ENCODE measurements at places on chromosomes 16 and 17.

- DNase-seq: no peak
Measured at GRCh38 chr17:78276098-78276887, 44.9 kb downstream of the TMEM235 start.

GRCh38 chr17:7437950-7438614 lies 1.2 kb upstream of the FGF11 start:
- no peak for DNase-seq

- DNase-seq: peak; percentile 56
Measured at GRCh38 chr17:56367366-56367765, 214.1 kb downstream of the ANKFN1 start.

- DNase-seq: no peak
Measured at GRCh38 chr16:67767953-67768352, 38.4 kb downstream of the RANBP10 start.

DNA sequence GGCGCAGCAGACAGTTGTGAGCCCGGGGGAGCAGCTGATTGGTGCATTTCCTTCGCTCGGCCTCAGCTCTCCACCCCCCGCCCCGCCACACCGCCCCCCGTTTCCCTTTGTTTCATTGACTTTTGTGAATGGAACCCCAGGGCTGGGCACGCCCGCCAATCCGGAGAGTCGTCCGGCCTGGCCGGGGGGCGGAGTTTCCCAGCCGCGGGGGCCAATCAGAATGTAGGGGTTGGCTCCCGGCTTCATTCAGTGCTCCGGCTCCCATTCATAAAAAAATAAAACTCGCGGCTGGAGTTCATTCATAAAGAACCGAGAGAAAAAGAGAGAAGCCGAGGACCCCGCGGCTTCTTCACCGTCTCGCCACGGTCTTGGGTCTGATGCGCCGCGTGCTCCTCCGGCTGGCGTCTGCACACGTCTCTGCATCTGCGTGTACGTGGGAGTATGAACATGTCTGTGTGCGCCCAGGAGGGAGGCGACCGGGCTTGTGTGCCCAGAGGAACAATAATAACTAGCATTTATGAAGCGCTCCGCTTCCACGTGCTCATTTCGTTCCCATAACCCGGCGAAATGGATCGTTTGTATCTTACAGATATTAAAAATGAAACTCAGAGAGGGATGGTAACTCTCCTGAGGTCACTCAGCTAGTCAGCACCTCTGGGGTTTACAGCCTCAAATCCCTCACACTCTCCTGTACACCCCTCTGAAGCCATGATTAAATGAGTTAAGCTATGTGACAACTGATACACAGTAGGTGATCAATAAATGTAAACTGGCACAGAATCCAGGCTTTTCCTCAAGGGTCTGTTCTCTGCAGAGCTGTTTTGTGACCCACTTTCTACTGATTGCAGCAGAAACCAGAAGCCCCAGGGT lies at the start of gene ETV4:
TSS of gene ETV4 (minus strand) at position 22 of the 870 bp plus-strand sequence. CDS start 723 bp downstream, outside the sequence.
- DNase-seq: peak; percentile 98

DNA sequence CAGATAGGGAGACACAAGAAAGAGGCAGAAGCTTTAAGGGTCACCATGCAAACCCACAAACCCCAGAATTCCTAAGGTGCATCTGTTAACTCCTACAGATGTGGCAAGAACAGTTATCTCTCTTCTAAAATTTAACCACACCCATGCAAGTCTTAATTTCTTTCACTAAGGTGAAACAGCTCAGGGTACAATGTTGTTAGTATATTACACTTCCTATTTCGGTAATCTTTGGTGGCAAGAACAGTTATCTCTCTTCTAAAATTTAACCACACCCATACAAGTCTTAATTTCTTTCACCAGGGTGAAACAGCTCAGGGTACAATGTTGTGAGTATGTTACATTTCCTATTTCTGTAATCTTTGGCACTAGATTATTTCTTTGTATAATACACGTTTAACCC lies 6.6 kb downstream of the CCL23 start:
- DNase-seq: no peak

GRCh38 chr16:58727028-58727781 lies 6.9 kb downstream of the GOT2 start:
- DNase-seq: no peak

- DNase-seq: no peak
Measured at GRCh38 chr17:74512624-74513091, 18.6 kb downstream of the CD300LB start.

DNA sequence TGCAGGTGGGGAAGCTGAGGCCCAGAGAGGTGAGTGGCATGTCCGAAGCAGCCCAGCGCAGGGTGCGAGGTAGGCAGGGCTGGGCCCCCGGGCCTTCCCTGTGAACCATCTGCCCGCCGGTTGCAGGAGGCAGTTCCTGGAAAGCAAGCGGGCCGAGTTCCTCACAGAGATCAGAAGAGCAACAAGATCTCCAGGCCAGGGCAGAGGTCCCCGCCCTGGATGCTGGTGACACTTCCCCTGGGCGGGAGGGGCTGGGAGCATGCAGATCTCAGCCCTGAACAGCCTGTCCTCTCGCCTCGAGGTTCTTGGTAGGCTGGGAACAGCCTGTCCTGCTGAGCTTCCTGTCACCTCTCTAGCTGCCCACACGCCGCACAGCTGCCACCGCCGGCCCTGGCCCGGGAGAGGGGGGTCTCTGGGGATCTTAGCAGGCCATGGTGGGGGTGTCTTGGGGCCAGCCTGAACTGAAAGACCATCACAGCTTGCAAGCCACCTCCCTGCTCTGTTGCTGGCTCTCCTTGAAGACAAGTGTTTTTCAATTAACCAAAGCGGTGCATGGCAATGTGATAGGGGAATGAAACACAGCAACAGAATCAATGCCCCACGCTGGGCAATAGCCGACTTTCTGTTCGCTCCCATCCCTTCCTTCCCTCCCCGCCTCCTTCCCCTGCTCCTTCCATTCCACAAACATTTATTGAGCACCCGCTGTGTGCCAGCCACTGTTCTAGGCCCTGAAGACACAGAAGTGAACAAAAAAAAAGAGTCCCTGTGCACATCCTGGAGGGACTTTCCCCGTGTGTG lies 31.7 kb downstream of the SOCS1 start:
- no peak for DNase-seq

GRCh38 chr16:56318827-56319140 lies 106.6 kb downstream of the AMFR start:
- DNase-seq: no peak

DNA sequence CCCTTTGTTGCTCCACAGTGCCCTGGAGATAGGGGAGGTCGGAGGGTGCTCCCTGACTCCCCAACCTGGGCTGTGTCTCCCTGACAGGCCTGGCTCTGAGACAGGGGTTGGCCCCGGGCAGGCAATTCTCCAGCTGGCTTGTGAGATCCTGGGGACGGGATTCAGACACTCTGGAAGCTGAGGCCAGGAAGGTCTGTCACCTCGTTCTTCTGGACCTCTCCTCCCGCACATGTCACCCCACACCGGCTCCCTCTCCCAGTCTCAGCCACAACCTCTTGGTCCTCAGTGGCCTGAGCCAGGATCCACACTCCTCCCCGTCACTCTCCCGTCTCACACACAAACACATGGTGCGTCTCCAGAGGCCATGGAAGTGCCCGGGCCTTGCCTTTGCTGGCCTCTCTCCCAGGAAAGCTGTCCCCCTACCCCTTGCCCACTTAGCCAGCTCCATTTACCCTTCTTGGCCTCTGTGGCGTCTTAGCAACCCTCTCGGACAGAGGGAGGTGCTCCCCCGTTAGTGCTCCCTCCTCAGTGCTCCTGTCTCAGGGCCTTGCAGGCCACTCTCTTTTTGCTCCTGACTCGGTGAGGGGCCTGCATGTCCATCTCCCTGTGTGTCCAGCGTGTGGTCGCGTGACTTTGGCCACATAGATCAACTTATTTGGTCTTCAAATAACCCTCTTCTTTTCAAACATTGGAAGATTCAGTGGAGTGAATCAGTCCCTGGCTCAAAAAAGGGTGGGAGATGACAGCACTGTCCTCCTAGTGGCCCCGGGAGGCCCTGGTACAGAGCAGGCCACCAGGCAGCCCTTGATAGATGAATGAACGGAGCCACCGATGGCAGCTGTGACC lies 747 bp downstream of the ADGRG3 start:
- no peak for DNase-seq

GRCh38 chr17:74433421-74434121 lies 1.7 kb downstream of the GPRC5C start:
- DNase-seq: no peak

DNA sequence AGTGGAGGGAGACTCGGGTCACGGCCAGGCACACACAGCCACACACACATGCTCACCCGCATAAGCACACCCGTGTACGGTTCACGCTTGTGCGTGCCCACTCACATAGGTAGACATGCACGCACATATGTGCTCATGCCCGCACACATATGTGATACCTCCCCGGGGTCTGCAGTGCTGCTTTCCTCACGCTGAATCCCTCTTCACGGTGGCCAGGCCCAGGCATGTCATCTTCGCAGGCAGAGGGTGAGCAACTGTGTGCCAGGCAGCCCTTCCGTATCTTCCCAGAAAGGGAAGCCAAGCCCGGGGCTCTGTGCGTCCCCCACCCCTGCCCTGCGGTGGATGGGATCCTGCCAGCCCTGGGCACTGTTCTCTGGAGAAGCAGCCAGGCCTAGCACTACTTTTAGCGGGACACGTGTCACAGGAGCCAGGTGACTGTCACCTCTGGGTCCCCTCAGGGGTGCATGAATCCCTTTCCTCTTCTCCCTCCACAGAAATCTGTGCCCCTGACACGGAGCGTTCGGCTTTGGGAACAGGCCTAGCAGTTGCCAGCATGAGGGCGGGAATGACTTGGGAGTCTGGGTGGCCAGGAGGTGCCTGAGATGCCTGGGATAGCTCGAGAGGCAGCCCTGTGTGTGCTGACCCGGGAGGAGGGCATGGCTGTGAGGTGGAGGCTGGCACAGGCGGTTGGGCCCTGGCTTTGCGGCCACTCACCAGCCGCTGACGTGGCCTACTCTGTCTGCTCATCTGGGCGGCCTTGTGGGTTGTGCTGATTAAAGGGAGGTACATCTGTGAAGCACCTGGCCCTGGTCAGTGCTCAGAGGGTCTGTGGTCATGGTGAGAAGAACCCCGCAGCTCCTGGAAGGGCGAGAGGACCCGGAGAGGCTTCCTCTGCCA lies 47.5 kb downstream of the BAIAP2 start:
- DNase-seq: no peak
